ENCODE measurements at places on chromosomes 6 and 20.

- no peak for DNase-seq
These were observed 19.9 kb downstream of the DSP start for GRCh38 chr6:7561153-7561964.

DNA sequence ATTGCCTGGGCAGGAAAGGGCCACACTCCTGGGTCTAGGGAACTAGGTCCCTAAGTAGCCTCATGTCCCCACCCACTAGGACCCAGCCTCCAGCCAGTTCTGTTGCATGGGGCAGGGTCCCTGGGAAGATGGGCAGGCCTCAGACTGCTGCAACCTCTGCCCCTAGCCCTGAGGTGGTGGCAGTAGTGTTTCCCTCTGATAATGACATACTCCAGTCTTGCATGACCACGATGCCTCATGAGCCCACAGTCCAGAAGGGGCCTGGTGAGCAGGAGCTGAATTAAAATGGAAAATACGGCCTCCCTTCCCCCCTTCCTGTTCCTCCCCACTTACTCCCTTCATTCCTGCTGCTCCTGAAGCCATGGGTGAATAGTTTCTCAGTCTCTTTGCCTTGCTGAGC is 36.0 kb upstream of the SCRT2 start:
- DNase-seq, result no peak

DNA sequence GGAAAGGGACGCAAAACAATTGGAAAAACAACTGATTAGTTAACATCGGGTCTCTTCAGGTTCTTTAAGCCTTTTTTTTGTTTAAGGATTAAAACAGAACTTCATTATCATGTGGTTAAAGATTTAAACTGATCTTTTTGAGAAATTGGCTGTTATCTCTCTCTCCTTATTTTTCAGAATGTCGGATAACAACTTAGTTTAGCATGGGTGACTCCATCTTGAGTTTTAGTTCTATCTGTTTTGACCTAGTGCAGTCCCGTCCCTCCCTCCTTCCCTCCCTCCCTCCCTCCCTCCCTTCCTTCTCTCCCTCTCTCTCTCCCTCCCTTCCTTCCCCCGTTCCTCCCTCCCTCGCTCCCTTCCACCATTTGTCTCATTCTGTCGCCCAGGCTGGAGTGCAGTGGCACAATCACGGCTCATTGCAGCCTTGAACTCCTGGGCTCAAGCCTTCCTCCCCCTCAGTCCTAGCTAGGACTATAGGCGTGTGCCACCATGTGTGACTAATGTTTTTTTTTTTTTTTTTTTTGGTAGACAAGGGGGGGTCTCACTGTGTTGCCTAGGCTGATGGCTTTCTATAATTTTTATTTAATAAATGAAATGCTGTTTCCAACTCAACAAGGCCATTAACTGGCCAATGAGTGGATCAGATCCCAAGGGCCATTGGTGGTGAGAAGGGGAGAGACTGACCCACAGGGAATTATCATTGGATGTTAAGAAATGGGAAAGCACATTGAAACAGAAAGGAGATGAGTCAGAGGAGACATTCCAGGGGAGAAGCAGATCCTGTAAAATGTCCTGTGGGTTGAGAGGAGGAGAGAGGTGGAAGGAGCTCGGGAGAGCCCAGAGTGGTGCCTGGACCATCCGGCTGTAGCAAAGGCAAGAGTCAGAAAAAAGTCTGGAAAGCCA is 13.6 kb downstream of the BAK1 start:
- DNase-seq, result no peak

GRCh38 chr20:6630514-6630913 is 137.0 kb upstream of the BMP2 start:
- no peak for DNase-seq

DNA sequence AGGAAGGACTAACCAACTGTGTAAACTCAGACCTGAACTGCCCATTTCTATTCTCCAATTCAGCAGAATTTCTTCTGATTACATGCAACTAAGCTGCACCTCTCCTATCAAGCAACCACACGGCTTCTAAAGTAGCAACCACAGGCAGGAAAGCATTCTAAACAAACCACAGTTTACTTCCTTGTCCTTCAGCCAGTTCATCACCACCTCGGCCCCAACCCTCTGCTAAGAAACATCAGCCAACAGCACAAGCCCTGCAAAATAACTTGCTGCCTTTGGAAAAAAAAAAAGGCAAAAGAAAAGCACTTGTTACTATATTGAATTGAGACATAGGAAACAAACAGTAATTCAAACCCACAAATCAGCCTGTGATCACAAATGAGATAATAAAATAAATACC is 140.3 kb downstream of the NFATC2 start:
- no peak for DNase-seq

GRCh38 chr6:47300417-47300816 is 9.3 kb downstream of the TNFRSF21 start:
- DNase-seq, result no peak

GRCh38 chr20:62744741-62745191 is 36.1 kb downstream of the NTSR1 start:
- no peak for DNase-seq

DNA sequence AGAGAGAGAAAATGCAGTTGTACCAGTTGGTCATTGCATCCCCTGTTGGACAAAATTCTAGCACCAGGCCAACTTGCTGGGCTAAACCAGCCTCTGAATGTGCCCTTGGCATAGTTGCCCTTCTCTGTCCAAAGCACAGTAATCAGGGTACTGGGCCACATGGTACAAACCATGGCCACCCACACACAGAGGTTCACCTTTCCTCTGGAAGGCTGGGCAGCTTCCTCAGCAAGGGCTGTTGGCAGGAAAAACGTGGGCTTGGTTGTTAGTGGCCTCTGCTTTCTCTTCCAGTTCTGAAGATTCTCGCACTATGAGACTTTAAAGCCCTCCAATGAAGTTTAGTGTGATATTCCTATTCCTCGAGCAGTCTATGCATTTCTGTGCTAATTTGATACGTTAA is 706 bp downstream of the DDO start:
- DNase-seq, result no peak

DNA sequence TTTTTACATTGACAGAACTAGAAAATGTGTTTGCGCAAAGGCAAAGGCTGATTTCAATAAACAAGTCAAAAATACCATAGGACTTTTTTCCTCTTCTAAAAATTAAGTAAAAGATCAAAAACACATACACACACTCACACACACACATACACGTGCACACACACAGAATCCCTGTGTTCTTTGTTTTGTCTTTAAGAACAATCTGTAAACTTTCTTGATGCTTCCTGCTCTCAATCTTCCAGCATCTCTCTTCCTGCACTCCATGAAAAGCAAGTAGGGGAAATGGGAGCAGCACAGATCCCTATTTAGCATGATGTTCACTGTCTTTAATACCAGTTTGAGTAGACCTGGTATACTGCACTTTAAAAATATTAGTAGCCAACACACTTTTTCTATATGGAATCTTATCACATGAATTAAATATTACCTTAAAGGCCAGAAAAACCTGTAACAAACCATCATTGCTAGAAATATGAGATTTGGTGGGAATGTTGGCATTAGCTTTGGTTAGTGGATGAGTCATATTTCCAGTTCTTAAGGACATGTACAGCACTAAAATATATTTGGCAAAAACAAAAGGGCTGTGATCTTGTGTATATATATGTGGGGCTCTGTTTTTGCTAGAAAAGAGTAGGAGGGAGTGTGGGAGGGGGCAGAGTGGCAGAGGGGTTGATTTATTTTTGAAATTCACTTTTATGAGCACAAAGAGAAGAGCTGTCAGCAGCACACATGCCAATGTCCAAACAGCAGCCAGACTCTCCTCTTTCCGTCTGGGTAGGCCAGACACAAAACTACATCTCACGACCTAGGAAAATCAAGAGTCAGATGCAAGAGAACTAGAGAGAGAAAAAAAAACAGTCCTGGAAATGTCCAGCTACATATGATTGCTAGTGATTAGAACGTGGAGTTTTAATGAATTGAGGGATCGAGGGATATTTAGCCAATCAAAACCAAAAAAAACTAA is 4.6 kb downstream of the PTPRK start:
- DNase-seq, result no peak

- no peak for DNase-seq
These were observed 94.9 kb downstream of the CDH4 start for GRCh38 chr20:61346996-61347395.

GRCh38 chr20:48530957-48531356 is 296.8 kb downstream of the PREX1 start:
- no peak for DNase-seq

DNA sequence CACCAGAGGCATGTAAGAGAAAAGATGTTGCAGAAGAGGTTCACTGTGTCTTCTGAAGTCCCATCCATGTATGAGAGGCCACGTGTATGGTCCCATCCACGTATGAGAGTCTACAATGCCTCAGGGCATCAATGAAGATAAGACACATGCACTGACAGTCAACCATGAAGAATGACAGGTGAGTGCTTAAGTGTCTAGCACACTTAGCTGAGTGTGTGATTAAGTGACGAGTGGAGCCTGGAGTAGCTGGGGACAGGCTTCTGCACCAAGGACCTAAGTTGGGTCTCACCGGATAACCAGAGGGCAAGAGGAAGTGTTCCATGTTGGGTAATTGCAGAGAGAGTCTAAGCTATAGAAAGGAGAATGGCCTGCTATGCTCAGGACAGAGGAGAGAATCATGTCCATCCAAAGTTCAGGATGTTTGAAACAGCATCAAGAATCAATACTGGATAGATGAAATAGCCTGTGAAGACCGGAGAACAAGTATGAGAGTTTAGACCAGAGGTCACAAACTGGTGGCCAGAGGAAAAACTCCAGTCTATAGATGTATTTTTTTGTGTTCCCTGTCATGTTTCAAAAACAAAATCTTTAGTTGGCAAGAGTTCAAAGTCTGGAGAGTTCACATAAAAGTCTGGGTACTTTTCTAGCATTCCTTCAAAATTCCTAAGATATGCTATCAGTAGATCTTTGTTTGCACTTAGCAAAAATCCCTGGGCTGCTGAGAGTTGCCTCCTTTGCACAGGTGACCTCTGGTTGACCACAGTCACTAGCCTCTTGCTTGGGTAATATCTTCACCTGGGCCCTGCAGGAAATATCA is 165.8 kb downstream of the KIF16B start:
- no peak for DNase-seq

GRCh38 chr20:58576603-58576970 is 61.4 kb upstream of the APCDD1L start:
- DNase-seq, result no peak

Data from stimulated activated CD4-positive, alpha-beta T cell treated with anti-CD3 and anti-CD28 coated beads, Interleukin-1b, Interleukin-23, amount 100 ng/mL, for 4 hours (primary cell).